Cerebellar nuclear complex (tissue), 1 donor: ENCODE measurements at places on chromosomes 16 and 17.

DNA sequence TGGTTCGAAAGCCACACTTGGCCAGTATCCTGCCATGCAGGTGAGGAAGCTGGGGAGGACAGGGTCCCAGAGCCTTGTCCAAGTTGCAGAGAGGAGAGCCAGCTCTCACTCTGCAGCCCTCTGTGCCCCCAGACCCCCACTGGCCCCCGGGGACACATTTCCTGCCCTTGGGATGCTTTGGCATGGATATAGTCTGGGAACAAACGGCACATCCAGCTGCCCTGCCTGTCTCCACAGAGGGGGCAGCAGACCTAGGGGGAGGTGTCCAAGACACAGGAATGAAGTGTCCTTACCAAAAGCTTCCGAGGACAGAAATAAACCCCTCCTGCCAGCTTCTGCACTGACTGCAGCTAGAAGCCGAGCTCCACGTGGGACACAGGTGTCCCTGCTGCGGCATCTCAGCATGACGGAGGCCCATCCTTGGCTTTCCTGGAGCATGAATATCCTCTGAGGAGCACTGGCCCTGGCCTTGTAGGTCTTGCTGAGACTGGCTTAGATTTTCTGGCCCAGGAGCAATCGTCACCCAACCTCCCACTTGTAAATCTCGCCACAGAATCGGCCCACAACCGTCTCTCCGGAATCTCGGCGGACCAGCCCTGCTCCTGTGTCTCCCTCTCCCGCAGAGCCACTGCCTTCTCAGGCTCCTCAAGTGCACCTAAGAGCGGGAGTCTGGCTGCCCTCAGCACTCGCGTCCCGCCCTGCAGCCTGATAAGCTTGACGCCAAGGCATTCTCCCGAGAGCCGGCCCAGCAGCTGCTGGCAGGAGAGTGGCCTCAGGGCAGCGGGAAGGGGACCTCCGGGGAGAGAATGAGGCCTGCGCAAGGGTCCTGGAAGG lies 1.1 kb upstream of the CAPN15 start:
- no peak for DNase-seq

- no peak for DNase-seq
These were observed 20.9 kb downstream of the GP2 start for GRCh38 chr16:20306401-20306800.

- no peak for DNase-seq
These were observed 2.7 kb upstream of the HES7 start for GRCh38 chr17:8126491-8127066.

DNA sequence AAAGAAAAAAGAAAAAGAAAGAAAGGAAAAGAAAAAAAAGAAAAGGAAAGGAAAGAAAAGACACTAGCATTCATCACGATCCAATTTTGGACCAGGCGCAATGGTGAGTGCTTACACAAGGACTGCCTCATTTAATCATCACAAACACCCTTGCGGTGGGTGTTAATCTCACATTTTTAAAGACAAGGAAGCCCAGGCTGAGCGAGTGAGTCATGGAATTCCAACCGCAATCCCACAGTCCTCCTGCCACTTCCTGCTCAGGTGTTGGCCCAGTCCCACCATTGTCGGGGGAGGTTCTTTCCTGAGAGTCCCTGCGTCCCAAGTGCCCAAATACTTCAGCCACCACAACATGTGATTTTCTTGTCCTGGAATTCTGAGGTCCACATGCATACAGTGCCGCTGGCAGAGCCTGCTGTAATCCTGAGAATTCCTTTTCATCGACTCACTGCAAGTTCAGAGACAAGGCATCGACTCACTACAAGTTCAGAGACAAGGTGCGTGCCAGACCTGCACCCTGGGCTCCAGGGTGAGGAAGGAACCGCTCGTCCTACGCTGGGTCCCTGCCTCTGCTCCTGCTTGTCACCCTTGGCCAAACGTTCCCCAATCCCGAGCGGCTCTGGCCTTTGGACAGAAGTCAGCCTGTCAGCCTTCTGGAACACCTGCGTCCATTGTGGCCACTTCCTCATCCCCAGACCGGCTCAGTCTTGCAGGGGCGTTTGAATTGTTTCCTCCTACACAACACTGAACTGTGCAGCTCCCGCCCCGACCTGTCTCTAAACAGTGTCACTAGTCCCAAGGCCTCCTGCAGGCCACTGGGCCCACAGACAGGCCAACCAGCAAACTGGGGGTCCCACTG lies 5.8 kb downstream of the ZG16B start:
- DNase-seq, result no peak

GRCh38 chr17:28942925-28943324 lies 8.4 kb downstream of the PHF12 start:
- no peak for DNase-seq

DNA sequence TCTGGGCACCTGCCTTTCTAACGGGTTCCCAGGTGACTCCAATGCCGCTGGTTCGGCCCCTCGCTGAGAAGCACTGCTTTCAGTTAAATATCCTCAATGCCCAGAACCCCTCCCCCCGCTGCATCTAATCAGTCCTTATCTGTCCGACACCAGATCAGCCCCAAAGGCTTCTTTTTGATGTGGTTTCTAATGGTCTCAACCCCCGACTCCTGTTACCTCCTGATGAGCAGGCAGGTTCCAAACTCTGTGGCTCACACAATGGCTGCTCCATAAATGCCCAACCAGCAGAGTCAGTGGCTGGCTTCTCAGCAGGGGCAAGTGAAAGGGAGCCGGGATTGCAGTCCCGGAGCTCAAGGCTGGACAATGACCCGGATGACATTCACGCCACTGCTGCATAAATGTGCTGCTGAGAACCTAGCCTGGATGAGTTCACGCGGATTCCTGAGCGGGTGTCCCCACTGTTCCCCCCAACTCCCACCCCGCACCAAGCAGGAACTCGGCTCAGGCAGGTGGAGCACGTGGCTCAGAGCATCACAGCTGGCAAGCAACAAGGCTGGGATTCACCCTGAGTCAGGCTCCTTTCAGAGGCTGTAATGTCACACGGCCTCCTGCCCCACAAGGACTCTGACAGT lies 1.0 kb upstream of the SLC38A8 start:
- DNase-seq, result no peak

- DNase-seq, result no peak
These were observed 250.6 kb upstream of the ZFHX3 start for GRCh38 chr16:73298562-73298961.

GRCh38 chr17:59620518-59621259 lies 994 bp downstream of the CLTC start:
- DNase-seq, result no peak

DNA sequence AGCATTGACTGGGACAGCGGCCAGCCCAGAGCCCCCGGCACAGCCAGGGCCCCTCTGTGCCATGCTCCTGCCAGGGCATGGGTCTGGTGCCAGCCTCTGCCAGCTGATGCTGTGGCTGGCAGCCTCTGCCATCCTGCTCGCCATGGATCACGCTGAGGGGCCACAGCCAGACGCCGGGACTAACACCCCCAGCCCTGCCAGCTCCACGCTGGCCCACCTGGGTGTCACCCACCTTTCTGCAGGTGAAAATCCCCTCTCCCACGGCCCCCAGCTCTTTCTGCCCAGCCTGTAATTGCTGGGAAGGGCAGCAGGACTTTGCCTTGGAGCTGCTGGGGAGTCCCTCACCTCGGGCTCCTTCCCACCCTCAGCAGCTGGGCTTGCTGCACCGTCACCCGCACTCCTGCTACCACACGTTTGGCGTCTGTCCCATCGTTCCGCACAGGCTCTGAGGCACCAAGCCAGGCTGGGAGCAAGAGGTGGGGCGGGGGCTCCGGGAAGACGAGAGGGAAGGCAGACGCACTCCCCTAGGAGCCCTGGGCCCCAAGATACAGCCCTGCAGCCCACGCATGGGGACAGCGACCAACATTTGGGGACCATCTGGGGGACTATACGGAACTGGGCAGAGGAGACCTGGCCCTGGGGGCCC lies 42.0 kb upstream of the ACSF3 start:
- no peak for DNase-seq

GRCh38 chr16:24977678-24978075 lies 37.5 kb downstream of the ARHGAP17 start:
- no peak for DNase-seq

DNA sequence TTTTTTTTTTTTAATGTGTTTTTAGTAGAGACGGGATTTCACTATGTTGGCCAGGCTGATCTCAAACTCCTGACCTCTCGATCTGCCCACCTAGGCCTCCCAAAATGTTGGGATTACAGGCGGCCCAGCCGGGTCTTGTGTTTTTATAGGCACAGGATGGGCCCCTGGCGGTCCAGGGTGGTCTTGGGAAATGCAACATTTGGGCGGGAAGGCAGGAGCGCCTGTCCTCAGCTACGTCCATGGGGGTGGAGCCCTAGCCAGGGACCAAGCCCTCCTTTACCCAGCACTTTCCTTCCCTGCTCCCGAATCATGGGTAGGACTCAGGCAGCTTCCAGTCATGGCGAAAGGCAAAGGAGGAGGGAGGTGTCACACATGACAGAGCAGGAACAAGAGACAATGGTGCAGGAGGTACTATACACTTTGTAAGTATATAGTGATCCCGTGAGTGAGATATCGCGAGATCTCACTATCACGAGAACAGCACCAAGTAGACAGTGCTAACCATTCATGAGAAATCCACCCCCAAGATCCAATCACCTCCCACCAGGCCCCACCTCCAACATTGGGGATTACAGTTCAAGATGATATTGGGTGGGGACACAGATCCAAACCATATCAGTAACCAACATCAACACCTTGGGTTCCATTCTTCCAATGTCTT lies 226.7 kb upstream of the WSCD1 start:
- DNase-seq, result no peak

GRCh38 chr17:82860606-82861392 lies 21.0 kb upstream of the ZNF750 start:
- no peak for DNase-seq

DNA sequence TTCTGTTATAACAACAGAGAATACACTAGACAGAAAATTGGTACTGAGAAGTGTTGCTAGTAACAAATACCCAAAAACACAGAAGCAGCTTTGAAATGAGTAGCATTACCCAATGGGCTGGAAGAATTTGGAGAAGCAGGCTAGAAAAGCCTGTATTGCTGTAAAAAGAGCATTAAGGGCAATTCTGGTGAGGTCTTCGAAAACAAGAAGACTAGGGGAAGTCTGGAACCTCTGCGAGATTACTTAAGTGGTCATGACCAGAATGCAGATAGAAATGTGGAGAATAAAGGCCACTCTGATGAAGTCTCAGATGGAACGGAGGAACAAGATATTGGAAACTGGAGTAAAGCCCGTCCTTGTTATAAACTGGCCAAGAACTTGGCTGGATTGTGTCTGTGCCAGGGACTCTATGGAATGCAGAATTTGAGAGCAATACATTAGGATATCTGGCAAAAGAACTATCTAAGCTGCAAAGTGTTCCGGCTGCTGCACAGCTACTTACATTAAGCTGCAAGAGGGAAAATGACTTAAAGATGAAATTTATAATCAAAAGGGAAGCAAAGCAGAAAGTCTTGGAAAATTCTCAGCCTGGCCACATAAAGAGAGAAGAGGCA lies 44.9 kb upstream of the PEMT start:
- no peak for DNase-seq

- DNase-seq, result no peak
These were observed 19.7 kb downstream of the SLC7A6 start for GRCh38 chr16:68283801-68284598.

- DNase-seq, result no peak
These were observed 18.0 kb upstream of the ASGR2 start for GRCh38 chr17:7132511-7133094.

DNA sequence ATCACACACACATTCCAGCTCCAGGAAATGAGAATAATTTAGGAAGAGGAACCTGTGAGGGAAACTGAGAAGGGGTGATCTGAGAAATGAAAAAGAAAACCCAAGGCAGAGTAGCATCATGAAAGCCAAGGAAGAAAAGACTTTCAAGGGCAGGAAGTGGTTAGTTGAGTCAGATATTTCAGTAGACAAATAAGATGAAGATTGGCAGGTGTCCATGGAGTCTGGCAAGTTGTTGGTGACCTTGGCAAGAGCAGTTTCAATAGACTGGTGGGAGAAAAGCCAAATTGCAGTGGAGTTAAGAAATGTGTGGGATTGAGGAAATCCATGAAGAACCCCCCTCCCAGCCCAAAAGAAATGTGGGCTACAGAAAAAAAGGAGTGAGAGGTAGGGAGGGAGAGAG lies 10.7 kb downstream of the GNAO1 start:
- no peak for DNase-seq

GRCh38 chr17:21132428-21132827 lies 5.7 kb downstream of the DHRS7B start:
- no peak for DNase-seq

DNA sequence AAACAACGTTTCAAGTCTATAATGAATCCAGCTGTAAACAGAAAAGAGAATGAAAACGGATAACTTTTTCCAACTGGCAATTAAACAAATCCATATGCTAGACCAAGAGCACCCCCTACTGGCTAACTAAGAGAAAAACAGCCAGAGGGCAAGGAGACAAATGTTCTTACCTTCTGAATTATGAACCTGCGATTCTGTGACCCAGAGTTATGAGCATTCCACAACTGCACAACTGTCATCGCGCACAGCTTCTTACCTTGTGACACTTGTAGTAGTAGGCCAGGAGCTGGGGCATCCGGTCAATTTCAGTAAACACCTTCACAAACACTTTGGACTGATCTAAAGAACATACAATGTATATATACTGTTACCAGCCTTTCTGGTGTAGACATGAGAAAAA lies 18.6 kb downstream of the COG7 start:
- DNase-seq, result no peak

DNA sequence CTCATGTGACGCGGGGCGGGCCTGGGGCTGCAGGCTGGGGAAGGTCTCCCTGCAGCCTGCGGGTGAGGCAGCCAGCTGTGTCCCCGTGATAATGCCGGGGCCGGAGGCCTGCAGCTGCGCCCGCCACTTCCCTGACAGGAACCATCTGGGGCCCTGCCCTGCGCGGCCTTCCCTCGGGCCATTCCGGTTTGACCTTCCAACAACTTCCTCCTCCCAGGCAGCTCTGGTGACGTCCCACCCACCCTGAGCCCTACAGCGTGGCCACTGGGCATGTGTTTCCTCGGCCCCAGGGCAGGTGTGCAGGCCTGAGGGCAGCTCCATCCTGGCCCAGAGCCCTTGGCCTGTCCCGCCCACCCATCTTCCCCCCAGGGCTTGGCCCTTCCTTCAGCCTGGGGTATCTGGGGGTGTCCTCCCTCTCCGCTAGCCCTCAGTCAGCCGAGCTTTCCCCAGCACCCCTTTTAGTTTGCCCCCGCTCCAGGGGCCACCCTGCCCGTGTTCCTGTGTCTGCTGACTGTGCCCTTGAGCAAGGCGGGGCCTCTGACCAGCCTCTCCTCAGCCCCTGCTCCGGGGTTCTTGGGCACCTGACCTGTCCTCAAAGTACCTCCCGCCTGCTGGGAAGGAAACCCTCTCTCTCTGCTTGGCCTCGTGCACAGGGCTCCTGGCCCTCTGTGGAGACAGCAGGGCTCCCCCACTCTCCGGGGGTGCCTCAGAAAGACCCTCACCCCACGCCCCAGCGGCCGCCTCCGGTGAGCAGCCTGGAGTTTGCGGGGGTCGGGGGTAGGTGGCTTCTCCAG lies at the start of gene CBFA2T3:
CBFA2T3 (minus strand) TSS at position 190 of the 794 bp plus-strand sequence. CDS start 400 bp downstream, outside the sequence.
- no peak for DNase-seq
